BJ (cell line): ENCODE measurements at places on chromosomes 7 and 10. TPM values are rescaled to one million over a fixed set of nuclear protein-coding genes. Genes with fewer than 3 reads are reported as not detected.

The ZNF655 gene
- 47.2 and 56.4 TPM in 2 replicates for polyA plus RNA-seq

The CHN2 gene
- polyA plus RNA-seq: not detected in 2 replicates

The FEZF1 gene
- not detected in 2 replicates for polyA plus RNA-seq

The TMEM273 gene
- not detected in 2 replicates for polyA plus RNA-seq

- DNase-seq: no peak
Observed at GRCh38 chr10:114552050-114552449, 106.0 kb downstream of the ABLIM1 start.

- DNase-seq: no peak
Observed at GRCh38 chr10:11793762-11794479, 29.2 kb upstream of the PROSER2 start.

- no peak for DNase-seq
Observed at GRCh38 chr10:17272648-17273047, 44.6 kb downstream of the VIM start.

- DNase-seq: no peak
Observed at GRCh38 chr7:81882086-81882485, 112.2 kb upstream of the HGF start.
